ENCODE measurements at places on chromosomes 12 and 14.
A peak's percentile ranks its signal among the peaks of the same experiment; 100 is the strongest.

- DNase-seq, result peak; percentile 74
Measured at GRCh38 chr12:118136559-118137003, 657 bp downstream of the PEBP1 start.

DNA sequence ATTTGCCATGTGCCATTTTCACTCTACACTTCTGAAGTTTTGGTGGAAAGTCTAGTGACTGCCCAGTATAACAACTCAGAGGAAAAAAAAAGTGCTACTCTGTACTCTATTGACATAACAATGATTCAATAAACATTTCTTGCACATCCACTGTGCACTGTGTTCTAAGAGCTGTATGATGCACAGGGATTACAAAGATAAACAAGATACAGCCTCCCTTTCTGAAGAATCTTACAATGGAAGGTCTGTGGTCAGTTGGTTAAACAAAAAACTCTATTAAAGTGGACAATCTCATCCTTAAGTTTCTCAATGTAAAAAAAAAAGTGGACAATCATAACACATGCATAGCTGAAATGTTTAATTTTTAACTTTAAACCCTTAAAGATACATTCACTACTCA, 105.7 kb upstream of the RASSF8 start:
- no peak for DNase-seq

GRCh38 chr12:116975779-116976393, 65.1 kb downstream of the FBXW8 start:
- DNase-seq, result no peak

DNA sequence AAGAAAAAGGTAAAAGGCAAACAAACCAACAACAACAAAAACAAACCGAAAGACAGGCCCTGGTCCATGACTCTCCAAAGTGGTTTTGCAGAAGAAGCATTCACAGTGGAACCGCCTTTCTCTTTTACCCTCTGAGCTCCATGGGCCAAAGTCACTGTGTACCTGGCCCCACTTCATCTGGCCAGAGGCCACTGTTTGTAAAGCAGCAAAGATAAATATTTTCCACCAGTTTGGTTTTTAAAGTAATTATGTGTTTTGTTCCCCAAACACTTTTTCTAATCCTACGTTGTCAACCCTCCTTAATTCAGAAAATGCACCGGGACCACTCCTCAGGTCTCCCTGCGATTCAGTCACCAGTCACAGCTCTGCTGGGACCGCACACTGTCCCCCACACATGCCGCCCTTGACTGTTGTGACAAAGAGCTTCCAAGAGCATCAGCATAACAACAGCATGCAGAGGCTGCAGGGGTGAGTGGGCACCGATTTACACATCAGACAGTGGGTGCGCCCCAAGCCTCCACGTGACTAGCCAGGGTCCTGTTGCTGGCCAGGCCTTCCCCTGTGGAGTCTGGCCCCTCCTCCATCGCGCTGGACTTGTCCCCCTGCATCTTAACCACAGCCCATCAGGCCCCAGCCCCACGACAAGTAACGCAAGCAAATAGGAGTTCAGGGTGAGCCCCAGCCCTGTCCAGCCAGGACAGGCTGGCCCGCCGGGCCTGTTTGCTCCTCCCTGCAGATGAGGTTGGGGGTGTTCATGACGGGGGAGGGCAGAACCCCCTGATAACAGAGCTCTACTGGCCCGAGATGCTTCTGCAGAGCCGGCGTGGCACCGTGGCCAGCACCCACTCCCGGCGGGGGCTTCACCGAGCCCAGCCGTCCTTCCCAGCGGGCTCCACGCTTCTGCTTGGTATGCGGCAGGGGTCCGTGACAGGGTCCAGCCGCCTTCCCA, 65.2 kb upstream of the DIO3 start:
- no peak for DNase-seq

- DNase-seq, result no peak
Measured at GRCh38 chr12:72863671-72864070, 591.5 kb downstream of the TRHDE start.

DNA sequence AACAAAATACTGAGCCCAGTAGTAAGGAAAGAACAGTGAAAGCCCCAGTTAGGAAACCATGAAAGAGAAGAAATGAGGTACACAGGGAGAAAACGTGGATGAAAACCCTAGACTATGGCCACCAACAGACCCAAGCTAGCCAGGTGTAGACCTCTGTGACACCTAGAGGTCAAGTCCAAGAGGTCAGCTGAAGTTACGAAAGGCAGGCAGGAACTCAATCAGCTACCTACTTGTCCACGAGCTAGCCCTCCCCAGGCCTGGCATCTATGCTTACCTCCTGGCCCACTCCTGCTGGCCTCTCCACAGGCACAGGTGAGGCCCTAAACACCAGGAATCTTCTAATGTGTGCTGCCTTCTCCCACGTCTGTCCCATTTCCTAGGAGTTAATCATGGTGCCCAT, 48.7 kb downstream of the DPF3 start:
- no peak for DNase-seq

DNA sequence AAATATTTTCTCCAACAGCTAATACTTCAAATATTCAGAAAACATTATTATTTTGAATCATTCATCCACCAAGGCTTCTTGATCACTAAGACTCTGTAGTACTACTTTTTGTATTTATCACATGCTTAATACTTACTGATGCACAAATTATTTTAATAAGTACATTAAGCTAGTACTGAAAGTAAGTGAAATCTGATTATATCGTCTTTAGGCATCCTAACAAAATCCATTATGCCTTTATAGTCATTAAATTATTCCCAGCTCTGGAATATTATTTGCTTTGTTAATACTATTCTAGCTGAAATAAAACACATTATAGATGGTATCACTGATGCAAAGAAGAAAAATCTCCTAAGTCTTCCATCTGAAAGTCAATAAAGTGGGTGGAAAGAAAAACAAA, 75.1 kb upstream of the TTC7B start:
- DNase-seq, result no peak

Measured in GM13976 (cell line).